ENCODE measurements at places on chromosomes 7 and 10. TPM values are rescaled to one million over a fixed set of nuclear protein-coding genes. Genes with fewer than 3 reads are reported as not detected.
A peak's percentile ranks its signal among the peaks of the same experiment; 100 is the strongest.

DNA sequence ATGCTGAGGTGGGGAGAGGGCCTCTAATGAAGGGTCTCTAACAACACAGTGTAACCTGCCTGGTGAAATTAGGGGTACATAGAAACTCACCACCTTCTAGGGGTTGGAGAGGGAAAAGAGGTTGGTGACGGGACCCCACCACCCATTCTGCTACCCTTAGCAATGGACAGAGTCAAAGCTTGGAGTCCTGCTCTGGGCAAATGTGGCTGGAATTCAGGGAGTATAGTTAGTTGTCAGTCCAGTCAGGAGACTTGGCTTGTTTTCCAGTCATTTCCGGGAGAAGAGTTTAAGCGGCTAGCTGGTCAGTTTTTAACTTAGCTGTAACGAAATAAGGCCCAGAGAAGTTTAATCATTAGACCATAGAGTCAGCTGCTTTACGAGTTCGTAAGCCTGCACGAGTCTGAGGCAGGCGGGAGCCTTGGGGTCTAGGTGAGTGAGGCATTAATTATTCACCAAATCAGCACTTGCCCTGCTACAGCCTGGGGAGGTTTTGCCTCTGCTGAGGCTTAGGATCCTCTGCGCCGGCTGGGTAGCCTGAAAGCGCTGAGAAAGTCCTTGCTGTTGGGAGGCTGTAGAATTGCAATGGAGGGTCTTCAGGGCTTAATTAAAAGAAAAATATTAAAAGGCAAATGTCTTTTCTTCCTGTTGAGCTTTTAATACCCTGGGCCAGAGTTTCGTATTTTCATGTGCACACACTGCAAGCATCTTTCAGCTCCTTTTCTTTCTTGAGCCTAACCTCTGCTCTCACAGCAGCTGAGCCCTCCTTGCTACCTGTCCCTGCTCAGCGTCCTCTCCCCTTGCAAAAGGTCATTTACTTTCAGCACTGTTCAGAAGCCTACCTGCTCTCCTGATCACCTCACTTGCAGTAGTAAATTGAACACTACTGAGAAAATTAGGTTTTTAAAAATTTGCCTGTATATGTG, 1.5 kb upstream of the LAMB1 start:
- peak overlapping the region; percentile 85 for H3K27ac ChIP-seq
- H3K4me1 ChIP-seq = peaks cover 11% of the 10 kb centered on the region
- no peaks in the 10 kb centered on the region for H3K27me3 ChIP-seq
- no peak for DNase-seq

DNA sequence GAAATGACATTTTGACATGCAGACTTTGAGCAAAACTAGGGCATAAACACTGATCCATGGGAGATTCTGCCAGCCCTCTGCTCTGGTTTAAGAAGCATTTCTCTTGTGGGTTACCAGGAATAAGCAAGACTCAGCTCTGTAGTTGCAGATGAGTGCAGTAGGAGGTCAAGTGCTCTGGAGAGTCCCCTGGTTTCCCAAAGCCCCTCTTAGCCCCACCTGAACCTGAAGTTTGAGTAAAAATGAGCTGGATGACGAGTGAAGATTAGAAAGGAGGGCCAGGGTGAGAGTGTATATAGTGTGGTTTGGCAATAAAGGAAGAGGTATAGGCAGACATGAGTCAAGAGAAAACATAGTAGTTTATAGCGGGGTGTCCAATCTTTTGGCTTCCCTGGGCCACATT, 220.3 kb downstream of the ARL4A start:
- no peak overlapping the region for H3K27ac ChIP-seq
- no peaks in the 10 kb centered on the region for H3K27me3 ChIP-seq
- no peaks in the 10 kb centered on the region for H3K4me1 ChIP-seq
- DNase-seq = no peak
- no peak overlapping the region for H3K4me3 ChIP-seq

Gene ANKIB1
- total RNA-seq = 27.4 TPM

Gene SPOCK2
- total RNA-seq = 9.7 TPM

GRCh38 chr7:66296557-66296956, 91.4 kb downstream of the TPST1 start:
- H3K36me3 ChIP-seq = no peaks in the 10 kb centered on the region
- H3K4me1 ChIP-seq = no peaks in the 10 kb centered on the region
- H3K4me3 ChIP-seq = no peak overlapping the region
- no peak overlapping the region for H3K27ac ChIP-seq

- no peak overlapping the region for H3K4me3 ChIP-seq
- no peak overlapping the region for H3K27ac ChIP-seq
- no peak for DNase-seq
- no peaks in the 10 kb centered on the region for H3K36me3 ChIP-seq
- H3K27me3 ChIP-seq = no peaks in the 10 kb centered on the region
Measured at GRCh38 chr7:7051206-7051877, 131.0 kb upstream of the C1GALT1 start.

DNA sequence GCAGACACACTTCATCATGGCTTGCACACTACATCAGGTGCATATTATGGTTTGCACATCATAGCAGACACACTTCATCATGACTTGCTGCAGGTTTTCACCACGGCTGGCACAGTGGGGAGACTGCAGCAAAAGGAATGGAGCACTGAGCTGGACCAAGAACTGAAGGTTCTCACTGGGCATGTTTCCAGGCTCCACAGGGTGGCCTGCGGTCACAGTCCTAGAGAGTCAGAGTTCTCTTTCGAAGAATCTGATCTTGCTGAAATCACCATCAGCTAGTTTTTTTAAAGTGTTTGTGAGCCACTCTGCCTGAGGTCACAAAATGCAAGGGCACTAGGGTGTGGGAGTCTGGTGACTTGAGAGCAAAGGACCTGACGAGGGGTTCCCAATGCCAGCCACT, 140.4 kb upstream of the NPY start:
- H3K4me3 ChIP-seq = no peak overlapping the region
- DNase-seq = no peak
- no peak overlapping the region for H3K27ac ChIP-seq
- H3K4me1 ChIP-seq = no peaks in the 10 kb centered on the region

DNA sequence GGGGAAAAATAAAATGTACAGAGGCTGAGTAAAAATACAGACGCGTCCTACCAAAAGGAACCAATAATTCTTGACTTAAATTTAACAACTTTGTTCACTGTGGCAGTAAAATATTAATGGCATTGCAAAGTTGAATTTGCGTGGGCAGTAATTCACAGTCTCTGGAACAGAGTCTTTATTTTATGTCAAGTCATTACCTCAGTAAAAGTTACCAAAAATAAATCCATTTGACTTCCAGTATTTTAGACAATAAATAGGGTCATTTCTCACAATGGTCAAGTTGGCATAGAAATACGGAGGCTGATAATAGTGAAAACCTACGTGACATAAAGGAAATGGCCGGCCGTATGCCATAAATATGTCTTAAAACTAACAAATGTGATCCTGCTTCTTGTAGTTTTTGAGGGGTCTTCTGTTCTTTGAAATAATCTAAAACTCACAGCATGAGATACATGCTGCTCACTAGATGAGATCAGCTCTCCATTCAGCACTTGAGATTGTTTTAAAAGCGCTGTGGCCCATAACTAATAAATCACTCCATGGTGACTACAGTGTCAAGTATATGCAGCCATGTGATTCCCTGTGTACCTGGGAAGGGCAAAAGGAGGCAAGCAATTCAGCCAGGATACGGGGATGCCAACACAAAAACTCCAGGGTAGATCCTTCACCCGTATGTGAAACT, 75.3 kb downstream of the DOCK4 start:
- DNase-seq = no peak
- peak overlapping the region; percentile 37 for H3K27ac ChIP-seq
- H3K36me3 ChIP-seq = no peaks in the 10 kb centered on the region
- no peaks in the 10 kb centered on the region for H3K27me3 ChIP-seq
- H3K4me1 ChIP-seq = peaks cover 3% of the 10 kb centered on the region

- H3K27me3 ChIP-seq = no peaks in the 10 kb centered on the region
- DNase-seq = no peak
- no peak overlapping the region for H3K27ac ChIP-seq
- no peaks in the 10 kb centered on the region for H3K36me3 ChIP-seq
- H3K4me1 ChIP-seq = no peaks in the 10 kb centered on the region
- H3K4me3 ChIP-seq = no peak overlapping the region
Measured at GRCh38 chr7:70421319-70421718, 710.6 kb upstream of the GALNT17 start.

Gene UCN3
- total RNA-seq = not detected

DNA sequence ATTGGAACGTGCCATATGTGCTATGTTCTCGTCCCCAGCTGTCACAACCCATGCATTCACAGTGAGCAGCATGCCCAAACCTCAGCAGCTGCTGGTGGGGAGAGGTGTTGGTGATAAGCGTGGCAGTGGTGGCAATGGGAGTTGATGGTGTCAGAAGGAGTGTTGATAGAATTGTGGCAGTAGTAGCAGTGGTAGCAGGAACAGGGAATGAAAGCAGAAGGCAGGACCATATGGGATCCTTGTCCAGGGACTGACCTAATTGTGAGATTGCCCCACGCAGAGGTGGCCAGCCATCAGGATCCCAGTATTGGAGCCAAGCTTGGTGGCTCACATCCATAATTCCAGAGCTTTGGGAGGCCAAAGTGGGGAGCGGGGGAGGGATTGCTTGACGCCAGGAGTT, 276.3 kb downstream of the GALNT17 start:
- H3K36me3 ChIP-seq = no peaks in the 10 kb centered on the region
- H3K27me3 ChIP-seq = no peaks in the 10 kb centered on the region
- no peak for DNase-seq
- H3K4me1 ChIP-seq = peaks cover under 1% of the 10 kb centered on the region
- no peak overlapping the region for H3K27ac ChIP-seq

DNA sequence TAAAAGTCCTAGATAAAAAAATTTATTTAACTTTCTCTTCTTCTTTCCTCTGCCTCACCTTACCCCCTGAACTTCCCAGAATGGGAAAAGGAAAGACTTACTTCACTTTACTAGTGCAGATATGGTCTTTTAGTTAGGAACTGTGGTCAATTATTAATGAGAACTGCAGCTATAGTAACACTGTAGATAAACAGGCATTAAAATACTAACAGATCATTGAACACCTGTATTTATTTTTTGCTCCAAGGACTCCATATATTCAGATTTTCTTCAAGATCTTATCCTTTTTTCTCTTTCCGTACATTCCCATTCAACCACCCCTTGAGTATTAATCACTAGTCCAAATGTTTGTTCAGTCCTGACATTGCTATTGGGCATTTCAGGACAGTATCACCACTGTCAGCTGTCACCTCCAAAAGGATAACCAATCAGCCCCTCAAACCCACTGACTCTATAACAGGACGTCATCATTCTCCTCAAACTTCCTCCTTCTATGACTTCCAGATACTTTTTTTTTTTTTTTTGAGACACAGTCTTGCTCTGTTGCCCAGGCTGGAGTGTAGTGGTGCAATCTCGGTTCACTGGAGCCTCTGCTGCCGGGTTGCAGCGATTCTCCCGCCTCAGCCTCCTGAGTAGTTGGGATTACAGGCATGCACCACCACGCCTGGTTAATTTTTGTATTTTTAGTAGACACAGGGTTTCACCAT, 4.2 kb downstream of the CPVL start:
- H3K27me3 ChIP-seq = no peaks in the 10 kb centered on the region
- H3K4me3 ChIP-seq = no peak overlapping the region
- no peaks in the 10 kb centered on the region for H3K36me3 ChIP-seq
- DNase-seq = no peak
- H3K4me1 ChIP-seq = no peaks in the 10 kb centered on the region

GRCh38 chr7:8155836-8156235, 106.1 kb downstream of the ICA1 start:
- H3K4me3 ChIP-seq = no peak overlapping the region
- no peak for DNase-seq
- no peaks in the 10 kb centered on the region for H3K36me3 ChIP-seq
- no peaks in the 10 kb centered on the region for H3K27me3 ChIP-seq

- DNase-seq = no peak
- H3K27ac ChIP-seq = no peak overlapping the region
- H3K4me1 ChIP-seq = no peaks in the 10 kb centered on the region
- no peak overlapping the region for H3K4me3 ChIP-seq
- no peaks in the 10 kb centered on the region for H3K36me3 ChIP-seq
- H3K27me3 ChIP-seq = no peaks in the 10 kb centered on the region
Measured at GRCh38 chr7:115038158-115038557, 116.3 kb downstream of the MDFIC start.

- H3K4me1 ChIP-seq = no peaks in the 10 kb centered on the region
- DNase-seq = no peak
- no peak overlapping the region for H3K4me3 ChIP-seq
- no peak overlapping the region for H3K27ac ChIP-seq
- H3K27me3 ChIP-seq = no peaks in the 10 kb centered on the region
Measured at GRCh38 chr7:158024881-158025280, 562.7 kb downstream of the PTPRN2 start.

- no peaks in the 10 kb centered on the region for H3K36me3 ChIP-seq
- H3K27ac ChIP-seq = peak overlapping the region; percentile 90
- no peak overlapping the region for H3K4me3 ChIP-seq
- H3K4me1 ChIP-seq = peaks cover 30% of the 10 kb centered on the region
- no peak for DNase-seq
Measured at GRCh38 chr10:124332426-124332825, 86.3 kb downstream of the OAT start.

DNA sequence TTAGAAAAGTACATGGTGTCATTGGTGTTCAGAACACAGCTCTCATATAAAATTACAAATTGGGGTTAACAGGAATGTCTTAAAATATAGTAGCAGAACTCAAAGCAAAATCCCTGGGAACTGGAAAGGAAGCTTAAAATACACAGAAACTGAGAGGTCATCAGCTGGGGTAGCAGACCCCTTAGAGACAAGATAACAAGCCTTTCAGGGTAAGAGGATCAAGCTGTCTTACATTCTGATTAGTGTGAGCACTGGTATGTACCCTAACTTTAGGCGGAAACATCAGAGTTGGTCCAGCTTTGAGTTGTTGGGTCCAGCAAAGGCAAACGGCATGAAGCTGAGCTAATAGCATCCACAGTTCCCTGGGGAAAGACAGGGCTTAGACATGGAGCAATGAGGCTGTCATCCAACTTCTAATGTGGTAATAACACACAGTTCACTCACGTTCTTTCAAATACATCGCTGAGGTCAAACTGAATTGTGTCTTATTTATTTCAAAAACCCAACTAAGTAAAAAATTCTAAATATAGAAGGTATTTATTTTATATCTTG, 32.6 kb downstream of the ARHGAP21 start:
- no peak overlapping the region for H3K4me3 ChIP-seq
- peak; percentile 69 for DNase-seq
- H3K36me3 ChIP-seq = no peaks in the 10 kb centered on the region
- no peaks in the 10 kb centered on the region for H3K27me3 ChIP-seq

Gene AS3MT
- 1.4 TPM for total RNA-seq

- DNase-seq = no peak
- peaks cover 23% of the 10 kb centered on the region for H3K36me3 ChIP-seq
- no peak overlapping the region for H3K4me3 ChIP-seq
- H3K27me3 ChIP-seq = no peaks in the 10 kb centered on the region
- H3K4me1 ChIP-seq = peaks cover 3% of the 10 kb centered on the region
- H3K27ac ChIP-seq = no peak overlapping the region
Measured at GRCh38 chr7:111736552-111736874, 174.2 kb upstream of the IMMP2L start.

GRCh38 chr7:139825666-139826290, 3.3 kb upstream of the TBXAS1 start:
- H3K4me3 ChIP-seq = no peak overlapping the region
- no peak for DNase-seq
- H3K27me3 ChIP-seq = no peaks in the 10 kb centered on the region
- H3K4me1 ChIP-seq = no peaks in the 10 kb centered on the region
- no peaks in the 10 kb centered on the region for H3K36me3 ChIP-seq

Gene EGFR
- total RNA-seq = 33.8 TPM

Gene GNGT1
- not detected for total RNA-seq

Gene STRIP2
- 2.3 TPM for total RNA-seq

GRCh38 chr10:34465678-34466077, 349.4 kb downstream of the PARD3 start:
- no peaks in the 10 kb centered on the region for H3K4me1 ChIP-seq
- H3K27ac ChIP-seq = no peak overlapping the region
- H3K27me3 ChIP-seq = no peaks in the 10 kb centered on the region
- H3K36me3 ChIP-seq = no peaks in the 10 kb centered on the region
- DNase-seq = no peak
